ENCODE measurements at places on chromosomes 4 and X. TPM values are rescaled to one million over a fixed set of nuclear protein-coding genes. Genes with fewer than 3 reads are reported as not detected.

- no peaks in the 10 kb centered on the region for H3K27me3 ChIP-seq
- no peaks in the 10 kb centered on the region for H3K4me1 ChIP-seq
- no peak overlapping the region for H3K27ac ChIP-seq
- no peak overlapping the region for H3K4me3 ChIP-seq
- DNase-seq: no peak
- no peaks in the 10 kb centered on the region for H3K36me3 ChIP-seq
These were observed 308.4 kb upstream of the DIAPH2 start for GRCh38 chrX:96376266-96376665.

DNA sequence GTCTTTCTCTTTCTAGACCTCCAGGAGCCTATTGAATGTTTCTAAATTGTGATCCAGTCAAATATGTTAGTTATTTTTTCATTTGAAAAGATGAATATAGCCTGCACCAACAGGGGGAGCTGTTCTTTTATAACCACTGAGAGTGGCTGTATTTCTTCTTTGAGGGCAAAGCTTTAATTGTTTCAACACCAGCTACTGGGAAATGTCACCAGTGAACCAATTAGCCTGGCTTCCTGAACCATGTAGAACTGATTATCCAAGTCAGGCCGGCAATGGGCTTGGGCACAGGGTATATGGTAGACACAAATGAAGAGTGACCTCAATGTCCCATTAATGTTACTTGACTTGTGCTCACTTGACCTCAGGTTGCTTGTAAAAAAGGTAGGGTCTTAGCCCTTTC, 4.8 kb upstream of the DAPP1 start:
- H3K4me3 ChIP-seq: no peak overlapping the region
- H3K36me3 ChIP-seq: no peaks in the 10 kb centered on the region
- no peaks in the 10 kb centered on the region for H3K27me3 ChIP-seq
- no peak overlapping the region for H3K27ac ChIP-seq
- no peaks in the 10 kb centered on the region for H3K4me1 ChIP-seq

DNA sequence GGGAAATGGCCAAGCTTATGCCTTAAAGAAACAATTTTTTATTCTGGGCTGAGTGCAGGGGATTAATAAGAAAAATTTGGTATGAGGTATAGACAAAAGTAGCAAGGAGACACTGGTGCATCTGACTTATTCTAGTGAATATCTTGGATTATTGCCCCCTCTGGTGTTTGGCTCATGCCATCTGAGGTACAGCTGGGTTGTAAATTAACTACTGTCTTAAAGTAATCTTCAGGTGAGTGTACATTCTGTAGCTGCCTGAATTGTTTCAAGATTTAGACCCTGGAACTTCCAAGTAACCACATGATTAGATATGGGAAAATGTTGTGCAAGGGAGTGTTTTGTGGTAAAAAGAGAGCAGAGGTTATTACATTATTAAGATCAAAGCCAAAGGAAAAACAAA, 988.7 kb downstream of the FAM133A start:
- H3K36me3 ChIP-seq: no peaks in the 10 kb centered on the region
- H3K27ac ChIP-seq: no peak overlapping the region
- no peaks in the 10 kb centered on the region for H3K4me1 ChIP-seq
- no peaks in the 10 kb centered on the region for H3K27me3 ChIP-seq
- H3K4me3 ChIP-seq: no peak overlapping the region

DNA sequence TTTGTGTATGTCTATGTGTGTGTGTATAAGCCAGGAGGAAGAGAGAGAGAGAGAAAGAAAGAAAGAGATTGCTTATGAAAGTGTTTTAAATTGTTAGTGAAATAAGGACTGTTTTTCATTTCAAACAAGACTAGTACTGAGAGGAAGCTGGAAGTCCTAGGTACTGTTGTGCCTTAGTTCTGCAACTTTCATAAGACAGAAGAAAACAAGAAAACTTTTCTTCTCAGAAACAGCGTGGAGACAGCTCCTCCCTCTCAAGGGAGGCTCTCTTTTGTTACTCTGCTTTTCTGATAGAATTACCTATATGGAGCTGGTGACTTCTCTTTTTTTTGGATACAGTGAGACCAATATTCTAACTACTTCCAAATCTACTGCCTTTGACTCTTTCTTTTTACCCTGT, 62.5 kb downstream of the BANK1 start:
- DNase-seq: no peak
- no peaks in the 10 kb centered on the region for H3K4me1 ChIP-seq
- no peaks in the 10 kb centered on the region for H3K27me3 ChIP-seq
- H3K27ac ChIP-seq: no peak overlapping the region
- H3K4me3 ChIP-seq: no peak overlapping the region

The FREM3 gene
- not detected for total RNA-seq

Measured in cardiac muscle cell (in vitro differentiated cells and primary cell).